ENCODE measurements at places on chromosomes 3 and 15.

GRCh38 chr3:53482227-53482626 lies 12.2 kb upstream of the CACNA1D start:
- DNase-seq, result no peak

DNA sequence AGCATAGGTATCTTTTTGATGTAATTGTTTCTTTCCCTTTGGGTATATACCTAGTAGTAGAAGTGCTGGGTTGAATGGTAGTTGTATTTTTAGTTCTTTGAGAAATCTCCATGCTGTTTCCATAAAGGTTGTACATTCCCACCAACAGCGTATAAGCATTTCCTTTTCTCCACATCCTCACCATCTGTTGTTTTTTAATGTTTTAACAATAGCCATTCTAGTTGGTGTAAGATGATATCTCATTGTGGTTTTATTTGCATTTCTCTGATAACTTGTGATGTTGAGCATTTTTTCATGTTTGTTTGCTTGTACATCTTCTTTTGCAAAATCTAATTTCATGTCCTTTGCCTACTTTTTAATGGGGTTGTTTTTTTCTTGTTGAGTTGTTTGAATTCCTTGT lies 80.0 kb upstream of the TMC3 start:
- DNase-seq, result no peak

- DNase-seq, result no peak
Measured at GRCh38 chr3:12229146-12229851, 59.6 kb upstream of the PPARG start.

DNA sequence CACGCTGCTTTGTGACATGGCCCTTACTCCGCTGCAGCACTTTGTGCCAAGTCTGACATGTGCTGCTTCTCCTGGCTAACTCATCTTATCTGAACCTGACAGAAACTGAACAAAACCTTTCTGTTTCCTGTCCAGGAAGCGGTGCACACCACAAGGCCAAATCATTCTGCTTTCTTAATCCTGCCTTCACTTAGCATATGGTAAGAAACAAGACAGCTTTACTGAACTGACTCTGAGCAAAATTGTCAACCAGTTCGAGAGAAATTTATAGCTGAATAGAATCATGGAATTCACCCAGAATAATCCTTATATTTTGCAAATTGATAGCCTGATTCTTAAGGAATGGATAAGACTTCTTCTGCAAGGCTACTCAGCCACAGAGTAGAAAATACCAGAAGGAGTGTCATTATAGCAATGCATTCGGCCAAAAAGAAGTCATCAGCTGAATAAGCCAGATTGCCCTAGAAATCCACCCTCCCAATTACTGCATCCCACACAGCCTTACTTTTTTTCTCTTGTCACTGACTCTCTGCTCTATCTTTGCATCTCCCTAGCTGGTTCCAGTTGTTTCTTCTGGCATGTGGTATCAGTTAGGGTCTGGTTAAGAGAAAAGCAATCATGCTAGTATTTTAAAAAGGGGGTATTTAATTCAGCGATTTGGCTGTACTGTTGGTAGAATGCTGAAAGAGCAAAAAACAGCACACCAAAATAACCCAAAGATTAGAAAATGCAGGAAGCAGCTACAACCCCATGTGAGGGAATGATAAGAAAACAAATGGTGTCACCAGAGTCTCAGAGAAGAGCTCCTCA lies 41.6 kb upstream of the STRIT1 start:
- no peak for DNase-seq

DNA sequence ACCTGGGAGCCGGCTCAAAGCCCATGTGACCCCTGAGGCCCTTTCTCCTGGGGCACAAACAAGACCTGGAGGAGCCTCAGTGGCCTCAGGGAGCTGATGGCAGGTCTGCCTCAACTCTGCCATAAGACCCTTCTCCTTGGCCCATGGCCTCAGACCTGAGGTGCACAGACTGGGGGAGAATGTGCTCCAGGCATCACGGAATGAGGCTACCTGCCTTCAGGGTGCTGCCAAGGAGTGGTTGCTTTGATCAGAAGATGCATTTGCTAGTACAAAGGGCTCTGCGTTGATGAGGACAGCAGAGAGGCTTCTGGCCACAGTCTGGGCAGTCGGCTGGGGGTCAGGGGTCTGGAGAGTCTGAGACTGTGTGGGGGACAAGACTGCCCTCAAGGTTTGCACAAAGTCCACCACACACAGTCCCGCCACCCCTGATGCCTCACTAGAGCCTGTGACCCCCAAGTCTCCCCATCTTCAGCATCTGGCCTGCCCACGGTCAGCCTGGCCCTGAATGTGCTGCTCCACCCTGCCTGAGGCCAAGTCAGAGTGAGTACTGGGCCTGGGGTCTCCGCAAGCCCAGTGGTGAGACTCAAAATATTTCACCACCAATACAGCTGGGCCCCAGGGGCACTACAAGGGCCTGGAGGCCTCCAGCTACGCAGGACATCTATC lies 26.6 kb downstream of the ALDH1L1 start:
- DNase-seq, result no peak

Data from stimulated activated CD8-positive, alpha-beta memory T cell treated with anti-CD3 and anti-CD28 coated beads, Interleukin-4, amount 100 ng/mL, for 4 hours (primary cell).